ENCODE measurements at places on chromosomes 2 and 18. TPM values are rescaled to one million over a fixed set of nuclear protein-coding genes. Genes with fewer than 3 reads are reported as not detected.

MAP3K19 gene
- total RNA-seq = not detected

CABYR gene
- total RNA-seq = 9.6 TPM

QPCT gene
- 211 TPM for total RNA-seq

CHRNG gene
- total RNA-seq = not detected

TUBA3E gene
- total RNA-seq = not detected

NR4A2 gene
- 17.0 TPM for total RNA-seq

ANKRD53 gene
- total RNA-seq = not detected

SOWAHC gene
- 11.9 TPM for total RNA-seq

WBP1 gene
- total RNA-seq = 67.5 TPM

TEX51 gene
- total RNA-seq = not detected

GTF2A1L gene
- total RNA-seq = not detected

CELF4 gene
- total RNA-seq = 1.0 TPM

GNLY gene
- 2.9 TPM for total RNA-seq

All from adrenal gland (tissue), 19 donors.